ENCODE measurements at places on chromosomes 5 and 9. TPM values are rescaled to one million over a fixed set of nuclear protein-coding genes. Genes with fewer than 3 reads are reported as not detected.

RNF183 gene
- total RNA-seq, result 0.06 TPM

GRM6 gene
- not detected for total RNA-seq

SPINK7 gene
- not detected for total RNA-seq

TMC1 gene
- total RNA-seq, result not detected

DDX4 gene
- not detected for total RNA-seq

ANXA2R gene
- 0.63 TPM for total RNA-seq

DNA sequence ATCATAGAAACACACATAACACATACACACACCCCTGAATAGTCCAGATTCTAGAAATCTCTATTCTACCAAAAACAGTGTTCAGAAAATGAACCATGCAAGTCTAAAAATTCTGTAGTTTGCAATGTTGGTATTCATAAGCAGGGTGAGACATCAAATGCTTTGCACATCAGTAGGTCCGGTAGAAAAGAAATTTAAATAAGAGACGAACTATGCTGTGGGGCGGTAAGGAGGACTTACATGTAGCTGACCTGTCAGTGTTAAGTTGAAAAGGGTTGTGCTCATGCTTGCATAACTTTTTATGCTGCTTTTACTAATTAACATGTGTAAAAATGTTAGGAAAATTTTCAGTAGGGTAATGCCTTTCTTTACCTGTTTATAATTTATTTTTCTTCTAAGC lies 409.1 kb downstream of the KIAA0825 start:
- H3K4me3 ChIP-seq, result no peak overlapping the region
- no peaks in the 10 kb centered on the region for H3K4me1 ChIP-seq
- no peaks in the 10 kb centered on the region for H3K27me3 ChIP-seq
- no peak overlapping the region for H3K27ac ChIP-seq

DNA sequence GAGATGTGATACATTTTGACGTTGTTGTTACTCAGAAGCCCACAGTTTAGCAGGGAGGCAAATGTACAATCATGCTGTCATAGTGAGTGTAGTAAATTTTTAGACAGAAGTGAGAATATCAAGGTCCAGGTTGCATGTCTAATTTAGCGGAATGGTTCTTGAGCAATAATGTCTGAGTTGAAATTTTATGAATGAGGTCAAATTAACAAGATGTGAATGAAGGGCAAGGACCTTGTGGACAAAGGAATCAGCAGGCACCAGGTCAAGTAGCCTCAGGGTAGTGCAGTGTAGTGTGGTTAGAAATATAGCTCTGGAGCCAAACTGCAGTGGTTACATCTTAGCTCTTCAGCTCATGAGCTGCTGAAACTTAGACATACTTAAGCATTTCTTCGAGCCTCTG lies 36.2 kb downstream of the TNFSF8 start:
- no peaks in the 10 kb centered on the region for H3K4me1 ChIP-seq
- H3K27me3 ChIP-seq, result no peaks in the 10 kb centered on the region
- H3K4me3 ChIP-seq, result no peak overlapping the region
- peak; percentile 21 for DNase-seq

DNA sequence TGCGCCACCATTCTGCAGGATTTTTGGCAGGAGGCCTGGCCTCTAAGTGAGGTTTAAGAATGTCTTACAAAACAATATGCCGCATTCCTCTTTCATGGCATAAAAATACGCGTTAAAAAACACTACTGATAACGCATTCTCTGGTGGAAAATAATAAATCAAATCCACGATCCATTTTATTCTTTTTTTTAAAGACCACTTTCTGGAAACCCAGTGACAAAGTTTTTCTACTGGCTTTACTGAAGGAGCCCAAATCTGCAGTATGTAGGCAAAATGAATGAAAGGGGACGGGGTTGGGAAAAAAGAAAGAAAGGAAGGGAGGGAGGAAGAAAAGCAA lies 2.0 kb downstream of the SV2C start:
- H3K4me1 ChIP-seq, result no peaks in the 10 kb centered on the region
- H3K27me3 ChIP-seq, result peaks cover 78% of the 10 kb centered on the region
- no peak for DNase-seq
- H3K36me3 ChIP-seq, result no peaks in the 10 kb centered on the region
- H3K4me3 ChIP-seq, result peak overlapping the region; percentile 24

DNA sequence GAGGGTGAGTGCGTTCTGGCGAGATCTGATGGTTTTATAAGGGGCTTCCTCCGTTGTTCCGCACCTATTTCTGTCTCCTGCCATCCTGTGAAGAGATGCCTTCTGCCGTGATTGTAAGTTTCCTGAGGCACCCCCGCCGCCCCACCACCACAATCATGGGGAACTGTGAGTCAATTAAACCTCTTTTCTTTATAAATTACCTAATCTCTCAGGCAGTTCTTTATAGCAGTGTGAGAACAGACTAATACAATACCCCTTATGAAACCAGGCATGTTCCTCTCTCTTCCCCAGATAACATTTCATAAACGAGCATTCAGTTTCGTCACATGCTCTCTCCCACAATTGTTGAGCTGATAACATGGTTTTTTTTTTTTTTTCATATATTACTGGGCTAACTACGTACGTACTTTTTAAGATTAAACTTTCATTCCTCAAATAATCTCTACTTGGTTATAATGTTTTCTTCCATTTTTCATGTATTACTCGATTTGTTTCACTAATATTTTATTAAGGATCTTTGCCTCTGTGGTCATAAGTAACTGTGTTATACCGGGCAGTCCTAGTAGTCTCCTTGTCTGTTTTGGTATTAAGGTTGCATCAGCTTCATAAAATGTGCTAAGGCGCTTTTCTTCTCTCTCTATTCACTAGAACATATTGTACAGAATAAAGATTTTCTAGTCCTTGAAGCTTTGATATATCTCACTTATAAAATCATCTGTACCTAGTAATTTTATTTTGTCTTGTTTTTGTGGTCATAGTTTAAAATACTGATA lies 64.9 kb upstream of the MVB12B start:
- DNase-seq, result no peak
- H3K27me3 ChIP-seq, result peaks cover 22% of the 10 kb centered on the region
- no peaks in the 10 kb centered on the region for H3K36me3 ChIP-seq
